PC-3 (cell line): ENCODE measurements at places on chromosomes 7 and 10. TPM values are rescaled to one million over a fixed set of nuclear protein-coding genes. Genes with fewer than 3 reads are reported as not detected.

- peak; percentile 35 for DNase-seq
These were observed 694.8 kb downstream of the KCNMA1 start for GRCh38 chr10:76942628-76943416.

DNA sequence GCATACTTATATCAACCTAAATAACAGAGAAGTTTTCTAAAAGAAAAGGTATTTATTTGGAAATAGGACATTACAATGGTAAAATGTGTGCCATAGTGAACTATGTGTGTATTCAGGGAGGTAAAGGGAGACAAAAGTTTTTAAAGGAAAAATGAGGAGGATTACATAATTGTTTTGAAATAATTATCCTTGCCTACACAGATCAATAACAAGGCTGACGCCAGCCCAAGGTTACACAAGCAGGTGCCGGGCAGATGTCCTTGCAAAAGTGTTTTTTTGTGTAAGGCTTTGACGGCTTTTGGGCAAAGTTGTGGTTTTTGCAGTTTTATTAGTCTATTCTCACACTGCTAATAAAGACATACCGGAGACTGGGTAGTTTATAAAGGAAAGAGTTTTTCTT lies 22.7 kb upstream of the SLC35B4 start:
- no peak for DNase-seq

GRCh38 chr10:1287971-1288401 lies 231.8 kb downstream of the WDR37 start:
- no peak for DNase-seq

- DNase-seq = peak; percentile 93
These were observed 42.7 kb upstream of the PPIF start for GRCh38 chr10:79304479-79305087.

DNA sequence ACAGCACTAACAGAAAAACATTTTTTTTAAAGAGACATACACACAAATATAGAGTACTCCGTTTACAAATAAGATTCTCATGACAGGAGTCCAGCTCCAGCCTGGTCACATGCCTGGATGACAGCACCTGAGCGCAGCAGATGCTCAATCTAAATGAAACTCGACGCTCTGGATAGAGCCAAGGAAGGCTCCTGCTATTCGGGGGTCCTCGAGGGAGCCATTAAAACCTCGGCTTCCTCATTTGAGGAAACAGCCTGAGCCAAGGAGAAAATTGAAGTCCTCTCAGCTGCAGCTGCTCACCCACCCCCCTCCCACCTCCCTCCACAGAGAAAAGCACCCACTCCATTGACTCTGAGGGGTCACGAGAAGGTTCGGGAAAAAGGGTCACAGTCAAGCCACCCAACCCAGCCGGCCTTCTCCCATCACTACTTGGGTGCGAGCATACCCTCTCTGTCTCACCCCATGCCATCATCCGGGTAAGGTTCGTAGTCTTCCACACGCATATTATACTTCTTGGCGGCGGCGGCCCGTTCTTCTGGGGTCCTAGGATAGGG lies 673 bp downstream of the NDUFB8 start:
- no peak for DNase-seq

DNA sequence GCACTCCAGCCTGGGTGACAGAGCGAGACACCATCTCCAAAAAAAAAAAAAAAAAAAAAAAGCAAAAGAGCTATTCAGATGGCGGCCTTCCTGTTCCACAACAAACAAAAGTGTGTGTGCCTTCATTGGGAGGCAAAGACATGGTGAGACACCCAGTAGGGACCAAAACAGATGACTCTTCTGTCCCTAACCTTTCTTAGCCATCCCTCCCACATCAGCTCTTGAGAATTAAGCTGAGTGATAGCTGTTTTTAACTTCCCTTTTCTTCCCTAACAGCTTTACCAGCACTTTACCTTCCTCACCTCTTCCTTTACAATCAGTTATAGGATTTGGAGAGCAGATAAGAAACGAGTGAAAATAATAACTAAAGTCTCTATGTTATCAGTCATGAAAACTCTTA lies 48.2 kb downstream of the ARMH3 start:
- DNase-seq = no peak

- DNase-seq = no peak
These were observed 148.1 kb upstream of the CELF2 start for GRCh38 chr10:10869592-10869991.

DNA sequence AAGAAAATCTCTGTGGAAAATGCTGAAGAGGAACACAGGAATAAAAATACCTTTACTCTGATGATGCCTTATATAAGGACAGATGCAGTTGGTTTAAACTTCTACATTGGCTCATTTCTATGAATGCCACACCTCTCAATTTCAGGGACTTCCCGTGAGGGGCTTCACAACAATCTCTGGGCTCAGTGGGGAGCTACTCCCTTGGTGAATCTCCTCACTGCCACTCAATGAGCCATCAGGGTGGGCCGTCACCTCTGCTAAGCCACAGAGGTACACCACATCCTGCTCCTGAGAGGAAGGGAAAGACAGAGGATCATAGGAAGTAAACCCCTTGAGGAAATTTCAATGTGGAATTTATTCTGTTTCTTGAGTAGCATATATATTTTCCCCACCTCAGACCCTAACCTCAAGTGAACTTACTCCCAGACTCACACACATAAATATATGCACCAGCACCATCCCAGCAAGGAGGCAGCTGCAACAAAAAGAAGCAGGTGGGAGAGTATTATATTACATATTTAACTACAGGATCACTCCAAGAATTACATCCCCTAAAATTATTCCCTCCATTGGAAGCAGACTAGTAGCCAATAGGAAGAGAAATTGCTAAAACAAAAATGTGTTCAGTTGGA lies 63.3 kb upstream of the PRSS1 start:
- no peak for DNase-seq

- no peak for DNase-seq
These were observed 59.5 kb downstream of the LARP4B start for GRCh38 chr10:871951-872403.

DNA sequence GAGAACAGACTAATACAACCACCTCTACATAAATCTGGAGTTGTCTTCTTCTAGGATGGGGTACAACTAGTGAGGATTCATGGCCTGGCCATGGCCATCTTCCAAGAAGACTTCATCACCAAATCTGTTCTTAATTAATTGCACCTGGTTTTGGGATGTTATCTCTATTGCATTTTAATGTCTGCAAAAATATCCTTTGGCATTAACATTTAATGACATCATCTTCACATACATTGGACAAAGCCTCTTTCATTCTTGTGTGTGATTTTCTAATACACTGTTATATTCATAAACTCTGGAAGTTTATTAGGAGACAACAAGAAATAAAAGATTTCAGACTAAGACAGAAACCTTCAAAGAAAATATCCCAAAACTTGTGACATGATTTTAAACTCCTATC lies 124.2 kb upstream of the ABCB5 start:
- no peak for DNase-seq

GRCh38 chr7:104017001-104017400 lies 27.5 kb upstream of the RELN start:
- DNase-seq = no peak

DNA sequence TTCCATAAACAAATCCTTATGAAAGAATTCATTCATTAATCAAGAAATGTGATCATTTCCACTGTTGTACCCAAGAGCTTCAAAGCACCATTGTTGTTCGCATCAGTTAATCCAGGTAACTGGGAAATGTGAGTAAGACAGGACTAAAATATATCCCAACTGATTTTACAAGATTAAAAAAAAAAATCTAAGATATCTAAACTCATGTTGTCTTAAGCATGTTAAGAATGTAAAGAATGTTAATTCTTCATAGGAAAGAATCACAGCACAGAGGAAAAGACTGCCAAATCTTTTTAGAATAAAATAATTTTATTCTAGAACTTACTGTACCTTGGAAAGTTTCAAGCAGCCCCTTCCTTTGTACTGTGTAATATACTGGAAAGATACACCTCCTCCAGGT lies 16.4 kb downstream of the FZD1 start:
- no peak for DNase-seq

- no peak for DNase-seq
These were observed 368.9 kb downstream of the FRMD4A start for GRCh38 chr10:13961853-13962252.

DNA sequence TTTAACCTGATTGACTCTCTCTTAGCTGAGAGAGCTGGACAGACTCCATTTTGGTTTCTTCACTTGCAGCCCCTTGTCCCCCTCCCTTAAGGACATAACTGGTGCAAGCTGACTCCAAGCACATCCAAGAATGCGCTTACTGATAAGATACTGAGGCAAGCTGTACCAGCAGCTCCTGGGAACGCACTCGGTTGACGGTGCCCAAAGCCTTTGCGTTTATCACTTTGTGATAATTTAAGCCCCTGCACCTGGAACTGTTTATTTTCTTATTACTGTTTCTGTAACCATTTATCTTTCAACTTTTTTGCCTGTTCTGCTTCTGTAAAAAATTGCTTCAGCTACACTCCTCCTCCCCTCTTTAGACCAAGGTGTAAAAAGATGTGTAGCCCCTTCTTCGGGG lies 8.5 kb downstream of the AKR1B15 start:
- DNase-seq = no peak

DNA sequence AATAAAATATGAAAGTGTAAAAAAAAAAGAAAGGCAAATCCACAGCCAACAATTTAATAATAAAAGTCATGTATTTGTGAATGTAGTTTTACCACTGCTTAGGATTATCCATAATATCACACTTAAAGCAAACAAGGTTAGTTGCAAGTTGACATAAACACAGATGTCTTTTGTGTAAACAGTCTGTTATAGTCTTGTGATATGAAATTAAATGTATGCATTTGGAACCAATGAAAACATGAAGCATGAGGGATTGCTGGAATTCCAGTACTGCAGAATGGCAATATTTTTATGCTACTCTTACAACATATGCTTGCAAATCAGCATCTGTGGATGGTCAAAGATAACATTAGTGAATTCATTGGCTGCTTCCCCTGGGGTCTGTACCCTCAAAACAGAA lies 148.1 kb downstream of the DNAJB9 start:
- DNase-seq = no peak

DNA sequence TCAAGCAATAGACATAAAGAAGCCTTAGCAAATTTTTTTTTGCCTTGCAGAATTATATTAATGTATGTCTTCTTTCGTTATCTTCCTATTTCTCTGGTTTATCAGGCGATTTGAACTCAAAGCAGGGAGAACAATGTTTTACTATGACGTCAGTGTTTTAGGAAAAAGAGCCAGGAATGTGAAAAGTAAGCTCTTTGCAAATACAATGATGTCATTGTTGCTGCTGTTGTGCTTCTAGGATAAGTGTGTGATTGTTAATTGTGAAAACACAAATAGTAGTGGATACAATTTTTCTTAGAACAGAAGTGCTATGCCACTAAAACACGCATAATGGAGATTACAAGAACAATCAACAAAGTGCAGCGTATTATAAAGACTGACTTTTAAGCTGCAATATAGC lies 9.5 kb upstream of the AUTS2 start:
- no peak for DNase-seq

GRCh38 chr7:79464051-79464450 lies 10.6 kb upstream of the MAGI2 start:
- no peak for DNase-seq

DNA sequence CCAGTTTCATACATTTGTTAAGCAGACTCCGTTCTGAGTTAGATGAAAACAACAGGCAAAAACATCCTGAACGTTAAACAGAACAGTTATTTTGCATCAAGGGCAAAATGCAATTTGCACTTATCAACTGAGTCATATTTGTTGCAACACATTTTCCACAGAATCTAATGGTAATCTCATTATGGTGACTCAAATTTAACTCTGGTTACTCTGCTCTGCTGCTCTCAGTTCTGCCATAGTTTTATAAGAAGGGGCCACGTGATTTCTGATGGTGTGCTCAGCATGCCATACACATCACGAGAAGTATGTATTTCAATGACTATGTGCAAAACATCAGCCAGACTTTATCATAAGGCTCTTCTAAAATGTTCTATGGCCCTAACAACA lies 148.8 kb downstream of the CHCHD3 start:
- no peak for DNase-seq

DNA sequence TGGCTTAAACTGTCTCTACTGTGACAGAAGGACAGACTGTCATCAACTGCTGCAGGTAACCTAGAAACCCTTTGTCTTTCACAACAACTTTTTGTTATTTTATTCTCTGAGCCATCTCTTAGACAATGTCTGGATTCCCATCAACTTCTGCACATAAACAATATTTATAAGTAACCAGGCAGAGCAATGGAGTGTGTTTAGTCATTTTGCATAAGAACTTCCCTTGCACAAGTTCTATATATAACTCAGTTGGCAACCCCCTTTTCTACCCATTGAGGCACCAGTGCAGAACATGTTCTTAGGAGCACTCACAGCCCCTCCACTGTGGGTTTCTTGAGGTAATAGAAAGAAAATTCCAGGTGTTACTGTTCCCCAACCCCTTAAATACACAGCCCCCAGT lies 65.0 kb upstream of the IL6 start:
- no peak for DNase-seq

- DNase-seq = peak; percentile 83
These were observed at the start of gene C7orf57 for GRCh38 chr7:48035301-48035966. C7orf57 (plus strand) TSS chr7:48035543; CDS start chr7:48036309, 766 bp downstream.

DNA sequence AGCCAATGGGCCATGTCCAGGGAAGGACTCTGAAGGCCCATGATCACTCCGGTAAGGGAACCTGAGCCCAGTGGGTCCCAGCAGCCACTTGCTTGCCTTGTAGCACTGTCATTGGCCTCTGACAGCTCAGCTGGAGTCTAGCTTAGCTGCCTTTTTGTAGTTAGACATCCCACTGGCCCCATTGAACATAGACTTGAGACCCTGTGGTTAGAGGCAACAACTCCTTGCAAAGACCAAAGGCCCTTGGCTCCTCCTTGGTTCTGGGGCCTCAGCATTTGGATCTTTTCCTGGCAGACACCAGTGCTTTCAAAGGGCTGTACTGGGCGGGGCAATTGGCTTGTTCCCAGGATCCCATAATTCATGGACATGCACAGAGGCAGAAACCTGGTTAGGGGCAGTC lies 321.2 kb downstream of the CXCL12 start:
- no peak for DNase-seq

- peak; percentile 53 for DNase-seq
These were observed 31.4 kb upstream of the ZNF32 start for GRCh38 chr10:43680035-43680434.

RPEL1 gene
- total RNA-seq = not detected in 2 replicates

TAS2R3 gene
- 0.40 TPM in 1 of 2 replicates, not detected in the other for total RNA-seq

ECD gene
- total RNA-seq = 103 and 108 TPM in 2 replicates

PLPP4 gene
- total RNA-seq = 5.0 and 10.7 TPM in 2 replicates

C10orf62 gene
- not detected in 2 replicates for total RNA-seq

ETV1 gene
- total RNA-seq = 10.4 and 20.6 TPM in 2 replicates

PTPRN2 gene
- total RNA-seq = 3.2 and 3.6 TPM in 2 replicates

RELN gene
- total RNA-seq = 8.0 and 15.8 TPM in 2 replicates

SCART1 gene
- 2.4 and 5.1 TPM in 2 replicates for total RNA-seq

HIPK2 gene
- total RNA-seq = 38.1 and 46.0 TPM in 2 replicates

POU6F2 gene
- total RNA-seq = not detected in 2 replicates

CALML3 gene
- not detected in 2 replicates for total RNA-seq

PNLIP gene
- not detected in 2 replicates for total RNA-seq

NSUN6 gene
- 6.0 and 6.5 TPM in 2 replicates for total RNA-seq

ADAM12 gene
- 3.4 and 9.4 TPM in 2 replicates for total RNA-seq

CYP3A7 gene
- total RNA-seq = not detected in 2 replicates

ASB10 gene
- not detected in 2 replicates for total RNA-seq
